ENCODE measurements at places on chromosomes 6 and 20.

- no peak for DNase-seq
These were observed 21.9 kb downstream of the SPATA2 start for GRCh38 chr20:49893242-49894072.

GRCh38 chr6:112620812-112621569 is 273.9 kb downstream of the RFPL4B start:
- peak; percentile 34 for DNase-seq

- no peak for DNase-seq
These were observed 905 bp upstream of the SLC12A5 start for GRCh38 chr20:46028110-46028509.

DNA sequence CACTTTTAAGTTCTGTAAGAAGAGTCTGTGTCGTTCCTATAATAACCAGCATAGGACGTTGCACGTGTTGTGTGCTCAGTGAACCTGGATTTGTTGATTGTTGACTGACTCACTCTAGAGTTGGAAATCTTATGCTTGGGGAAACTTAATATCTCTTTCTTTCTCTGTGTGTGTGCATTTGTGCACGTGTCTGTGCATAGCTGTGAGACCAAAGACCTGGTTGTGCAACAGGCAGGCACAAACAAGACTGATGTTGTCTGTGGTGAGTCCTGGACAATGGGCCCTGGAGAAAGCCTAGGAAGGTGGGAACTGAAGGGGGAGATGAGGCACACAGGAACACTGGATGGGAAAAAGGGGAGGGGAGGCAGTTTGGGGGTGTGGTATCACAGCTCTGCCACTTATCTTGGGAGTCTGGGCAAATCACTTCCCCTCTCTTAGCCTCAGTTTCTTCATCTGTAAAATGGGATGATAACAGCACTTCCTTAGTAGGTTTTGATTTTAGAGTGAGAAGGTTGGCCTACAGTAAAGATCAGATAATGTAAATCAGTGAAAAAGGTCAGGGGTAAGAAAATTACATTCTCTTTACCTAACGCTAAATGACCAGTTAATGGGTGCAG is 8.4 kb downstream of the CD40 start:
- DNase-seq = no peak

DNA sequence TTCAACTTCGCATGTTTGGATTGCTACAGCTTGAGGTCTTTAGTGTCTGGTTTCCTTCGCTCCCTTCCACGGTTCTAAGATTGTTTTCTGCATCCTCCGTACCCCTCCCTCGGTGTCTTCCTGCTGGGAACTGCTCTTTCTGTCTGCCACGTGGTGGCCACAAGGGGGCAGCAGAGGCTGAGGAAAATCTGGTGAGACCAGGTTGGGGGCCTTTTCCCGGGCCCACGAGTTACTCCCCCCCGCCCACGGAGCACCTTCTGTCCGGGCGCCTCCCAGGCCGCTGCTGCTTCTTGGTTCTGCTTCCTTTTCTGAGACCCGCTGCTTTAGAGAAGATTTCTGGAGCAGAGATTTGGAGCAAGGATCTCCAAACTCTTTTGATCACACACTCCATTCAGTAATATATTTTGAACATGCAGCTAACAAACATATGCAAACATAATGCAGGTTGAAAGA is 21.1 kb upstream of the NOTCH4 start:
- DNase-seq = peak; percentile 56

DNA sequence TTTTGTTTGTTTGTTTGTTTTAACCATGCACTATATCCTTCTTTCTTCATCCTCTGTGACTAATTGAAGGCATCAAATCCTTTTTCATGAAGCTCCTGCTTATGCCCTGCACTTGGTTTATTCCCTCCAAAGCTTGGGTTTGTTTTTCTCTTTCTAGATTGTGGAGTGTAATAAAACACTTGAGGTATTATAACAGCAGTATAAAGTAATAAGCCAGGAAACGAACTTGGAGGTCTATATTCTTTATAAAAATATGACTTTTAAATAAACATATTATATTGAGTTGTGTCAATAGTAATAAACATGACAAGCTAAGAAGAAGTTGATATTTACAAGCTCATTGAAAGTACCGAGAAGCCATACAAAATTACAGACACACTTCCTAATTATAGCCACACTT is 659.4 kb downstream of the RFPL4B start:
- no peak for DNase-seq

DNA sequence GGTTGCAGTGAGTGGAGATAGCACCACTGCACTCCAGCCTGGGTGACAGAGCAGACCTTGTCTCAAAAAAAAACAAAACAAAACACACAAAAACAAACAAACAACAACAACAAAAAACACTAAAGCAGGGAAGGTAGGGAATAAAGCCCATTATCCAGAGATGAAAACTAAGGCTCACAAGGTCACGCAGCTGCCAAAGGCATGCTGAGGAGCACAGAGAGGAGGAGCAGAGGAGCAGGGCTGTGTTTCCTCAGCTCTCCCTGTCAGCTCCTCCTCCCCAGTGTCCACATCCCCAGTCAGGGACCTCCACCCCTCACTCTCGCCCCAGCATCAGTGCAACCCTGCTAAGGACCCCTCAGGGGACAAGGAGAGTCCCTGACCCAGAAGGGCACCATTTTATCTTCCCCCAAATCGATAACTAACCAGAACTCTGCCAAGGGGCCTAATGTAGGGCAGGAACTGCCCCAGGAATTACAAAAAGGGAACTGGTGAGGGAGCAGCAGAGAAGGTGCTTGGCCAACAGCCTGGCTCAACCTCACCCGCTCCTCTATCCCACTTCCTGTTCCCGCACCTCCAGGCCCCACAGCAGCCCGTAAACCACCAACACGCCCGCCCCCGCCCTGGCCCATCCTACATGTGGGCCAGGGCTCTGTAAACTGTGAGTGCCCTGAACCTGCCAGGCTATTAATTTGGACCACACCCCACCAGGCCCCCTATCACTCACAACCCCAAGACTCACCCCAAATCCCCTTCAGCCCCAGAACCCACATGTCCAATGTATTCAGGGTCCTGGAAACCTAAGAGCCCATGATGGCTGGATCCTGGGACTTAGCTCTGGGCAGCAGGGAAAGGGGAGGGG is 9.0 kb downstream of the TEAD3 start:
- peak; percentile 76 for DNase-seq

DNA sequence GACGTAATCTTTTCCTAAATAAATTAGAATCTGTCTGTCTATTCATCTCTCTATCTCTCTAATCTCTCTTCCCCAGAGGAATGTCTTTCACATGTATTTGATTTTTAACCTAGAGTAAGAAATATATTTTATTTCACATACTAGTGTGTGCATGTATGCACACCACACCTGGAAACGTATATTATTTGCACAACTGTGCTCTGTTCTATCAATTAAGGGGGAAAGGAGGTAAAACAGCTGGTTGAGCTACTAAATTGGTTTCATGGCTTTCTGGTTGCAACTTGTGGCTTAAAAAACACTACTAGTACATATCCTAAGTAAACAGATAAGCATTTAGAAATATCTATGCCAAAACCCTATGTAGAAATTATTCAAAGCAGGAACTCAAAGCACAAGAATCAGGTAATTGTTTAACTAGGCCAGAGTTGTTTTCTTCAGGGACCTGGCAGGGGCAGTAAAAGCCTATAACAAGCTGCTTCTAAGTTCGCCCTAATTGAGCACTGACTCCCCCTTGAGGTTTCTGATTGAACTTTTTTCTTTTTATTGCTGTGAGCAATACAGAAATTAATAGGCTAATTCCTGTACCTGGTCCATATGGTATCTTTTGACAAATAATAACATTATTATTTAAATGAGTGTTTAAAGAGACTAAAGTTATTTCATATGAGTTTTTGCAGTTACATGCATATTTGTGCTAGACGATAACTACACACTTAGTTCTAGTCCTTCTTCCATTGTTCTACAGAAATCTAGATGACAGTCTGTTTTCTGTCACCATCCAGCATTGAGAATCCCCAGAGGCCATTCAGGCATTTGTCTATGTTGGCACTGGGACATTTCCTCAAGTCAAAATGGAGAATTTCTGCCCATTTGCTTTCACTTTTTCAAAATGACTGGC is 88.6 kb downstream of the MCHR2 start:
- DNase-seq = peak; percentile 71

DNA sequence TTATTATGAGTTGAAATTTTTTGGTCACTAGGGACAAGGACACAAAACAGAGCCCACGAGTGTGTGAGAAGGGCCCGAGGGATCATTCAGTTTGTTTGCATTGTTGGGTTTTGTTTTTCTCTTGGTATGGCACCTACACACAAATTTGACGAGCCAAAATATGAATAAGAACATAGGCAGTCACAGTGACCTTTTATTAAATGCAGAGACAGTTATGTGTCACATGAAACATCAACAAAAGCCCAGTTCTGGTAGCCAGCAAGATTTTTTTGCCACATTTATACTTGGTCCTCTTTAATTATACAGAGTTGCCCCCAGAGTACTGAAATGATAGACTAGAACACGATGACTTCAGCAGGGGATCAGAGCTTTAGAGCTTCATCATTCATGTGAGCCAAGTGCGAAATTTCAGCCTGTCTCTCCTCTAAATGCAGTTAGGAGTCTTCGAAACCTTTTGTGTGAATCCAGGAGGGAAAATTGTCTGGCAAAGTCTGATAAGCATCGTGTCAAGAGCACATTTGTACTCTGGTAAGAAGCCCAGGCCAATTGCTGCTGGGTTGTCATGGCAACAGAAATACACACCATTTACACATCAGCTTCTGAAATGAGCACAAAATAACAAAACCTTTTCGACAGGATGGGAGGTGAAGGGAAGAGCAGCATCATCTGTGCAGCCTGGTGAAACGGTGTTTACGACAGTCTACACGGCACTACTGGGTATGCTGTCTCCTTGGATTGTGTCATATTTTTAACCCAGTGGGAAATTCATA is 79.2 kb upstream of the RIPOR2 start:
- peak; percentile 34 for DNase-seq

- no peak for DNase-seq
These were observed 302.6 kb upstream of the NRSN1 start for GRCh38 chr6:23823421-23823820.

All from HCEC 1CT (cell line).